Sciatic nerve (tissue), 2 donors: ENCODE measurements at places on chromosomes 1 and 21.

- DNase-seq, result no peak
These were observed 1143.0 kb upstream of the ADGRL2 start for GRCh38 chr1:80657707-80658106.

- DNase-seq, result peak; percentile 62
These were observed 785.7 kb downstream of the ADGRL2 start for GRCh38 chr1:82586473-82586872.

GRCh38 chr1:27773826-27774445 lies 917 bp downstream of the STX12 start:
- no peak for DNase-seq

GRCh38 chr21:43918385-43918947 lies 53.4 kb downstream of the AGPAT3 start:
- DNase-seq, result no peak
